CD4-positive, alpha-beta T cell treated with Interleukin-2 at 100 ng/mL for 4 hours (primary cell): ENCODE measurements at places on chromosomes 4 and X.

DNA sequence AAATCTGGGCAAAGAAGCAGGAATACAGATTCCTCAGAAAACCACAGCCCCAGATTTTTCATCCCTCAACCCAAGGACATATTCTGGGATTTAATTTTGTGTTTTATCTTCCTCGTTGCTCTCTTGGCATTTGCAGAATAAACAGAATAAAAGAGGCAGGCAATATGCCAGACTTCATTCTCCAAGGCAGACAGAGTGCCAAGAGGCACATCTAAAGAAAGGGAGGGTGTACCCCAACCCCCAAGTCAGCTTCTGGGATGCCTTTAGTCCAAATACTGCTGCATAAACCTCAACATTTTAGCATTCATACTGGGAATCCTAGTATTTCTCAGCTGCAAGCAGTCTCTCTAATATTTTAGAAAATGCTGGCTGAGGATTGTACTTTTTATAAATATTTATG, 629.2 kb downstream of the KLHL13 start:
- DNase-seq, result no peak

- no peak for DNase-seq
Measured at GRCh38 chrX:69197690-69198089, 32.4 kb upstream of the PJA1 start.

- no peak for DNase-seq
Measured at GRCh38 chrX:150219374-150220185, 143.5 kb upstream of the MAMLD1 start.

DNA sequence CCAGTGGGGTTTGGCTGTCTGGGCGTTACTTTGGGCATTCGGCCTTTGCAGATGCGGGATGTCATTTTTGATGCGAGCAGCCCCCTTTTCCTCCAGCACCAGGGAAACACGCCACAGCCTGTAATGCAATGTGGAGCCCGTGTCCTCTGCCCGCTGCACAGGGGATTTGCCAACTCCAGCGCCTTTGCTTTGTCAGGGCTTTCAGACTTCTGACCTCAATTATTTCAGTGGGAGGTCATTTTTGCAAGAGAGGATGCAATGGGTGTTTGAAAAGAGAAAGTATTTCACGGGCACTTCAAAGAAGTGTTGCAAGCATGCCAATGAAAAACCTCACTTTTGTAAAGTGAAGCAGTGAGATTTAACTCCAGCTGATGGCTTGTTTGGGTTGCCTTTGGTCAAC, 11.5 kb downstream of the CLCN4 start:
- no peak for DNase-seq

GRCh38 chr4:73525611-73526010, 44.1 kb downstream of the AFM start:
- DNase-seq, result no peak

- no peak for DNase-seq
Measured at GRCh38 chr4:18999595-18999994, 978.0 kb upstream of the LCORL start.

GRCh38 chr4:122826079-122826527, 528 bp upstream of the FGF2 start:
- DNase-seq, result no peak

- DNase-seq, result no peak
Measured at GRCh38 chrX:103624111-103624510, 4.7 kb upstream of the TCEAL1 start.

DNA sequence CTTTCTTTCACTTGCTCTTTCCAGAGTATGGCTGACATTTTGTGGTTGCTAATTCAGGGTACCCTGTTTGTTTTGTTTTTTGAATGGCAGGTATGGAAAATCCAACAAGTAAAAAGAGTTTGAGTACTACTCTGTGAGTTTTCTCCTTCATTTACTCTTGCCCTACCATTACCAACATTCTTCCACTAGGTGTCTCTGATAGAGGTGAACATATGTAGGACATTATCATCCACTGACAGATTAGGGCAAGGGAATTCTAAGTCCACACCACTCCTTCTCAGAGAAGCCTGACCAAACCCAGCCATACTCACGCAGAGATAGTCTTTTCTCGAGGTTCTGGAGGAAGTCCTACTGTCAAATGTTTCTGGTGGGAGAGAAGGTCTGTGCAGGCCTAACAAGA, 36.7 kb upstream of the HDAC8 start:
- no peak for DNase-seq

- no peak for DNase-seq
Measured at GRCh38 chr4:12701384-12701783, 782.8 kb downstream of the RAB28 start.

GRCh38 chr4:176791591-176792325, 964 bp downstream of the VEGFC start:
- DNase-seq, result no peak

- DNase-seq, result no peak
Measured at GRCh38 chrX:136585960-136586359, 53.9 kb downstream of the VGLL1 start.

GRCh38 chrX:97060020-97060419, 176.3 kb downstream of the RPA4 start:
- no peak for DNase-seq

DNA sequence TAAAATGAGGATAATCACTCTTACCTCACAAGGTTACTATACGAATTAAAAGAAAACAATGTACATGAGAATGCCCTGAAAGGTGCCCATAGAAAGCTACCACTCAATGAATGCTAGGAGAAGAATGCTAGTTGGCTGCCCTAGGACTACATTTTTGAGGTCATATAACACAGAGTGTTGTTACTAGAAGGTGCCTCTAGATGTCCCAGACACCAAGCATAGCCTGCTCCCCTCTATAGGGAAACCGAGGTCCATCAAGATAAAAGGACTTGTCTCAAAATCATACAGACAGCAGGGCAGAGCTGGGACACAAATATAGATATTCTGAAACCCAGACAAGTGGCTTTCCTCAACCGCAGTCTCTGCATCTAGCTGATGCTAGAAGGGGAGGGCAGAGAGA, 147.0 kb upstream of the ARHGEF9 start:
- no peak for DNase-seq

- no peak for DNase-seq
Measured at GRCh38 chr4:168879188-168879587, 130.9 kb downstream of the CBR4 start.

- no peak for DNase-seq
Measured at GRCh38 chr4:75107755-75108612, 175.1 kb downstream of the PARM1 start.

DNA sequence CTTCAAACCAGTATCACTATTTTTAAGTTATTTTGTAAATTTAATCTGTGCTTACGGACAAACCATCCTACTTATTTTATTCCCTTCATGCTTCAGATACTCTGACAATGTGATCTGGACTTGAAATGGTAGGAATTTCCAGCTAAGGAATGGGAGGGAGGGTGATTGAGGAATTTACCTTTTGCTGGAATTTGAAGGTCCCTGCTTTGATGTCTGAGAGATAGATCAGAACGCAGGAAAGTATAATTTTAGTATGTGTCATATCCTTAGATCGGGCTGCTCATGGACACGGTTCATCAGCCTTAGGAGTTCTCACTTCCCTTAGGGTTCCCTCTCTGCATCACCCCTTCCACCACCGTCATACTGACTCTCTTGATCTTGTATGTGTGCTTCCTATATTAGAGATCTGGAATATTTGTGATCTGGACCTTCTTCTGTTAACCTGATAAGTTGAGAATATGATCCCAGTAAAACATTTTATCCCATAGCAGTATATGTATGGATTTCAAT, 16.8 kb downstream of the OCRL start:
- DNase-seq, result no peak

GRCh38 chr4:47774079-47774478, 63.8 kb downstream of the CORIN start:
- no peak for DNase-seq

- no peak for DNase-seq
Measured at GRCh38 chr4:158788516-158788915, 19.7 kb downstream of the FNIP2 start.

DNA sequence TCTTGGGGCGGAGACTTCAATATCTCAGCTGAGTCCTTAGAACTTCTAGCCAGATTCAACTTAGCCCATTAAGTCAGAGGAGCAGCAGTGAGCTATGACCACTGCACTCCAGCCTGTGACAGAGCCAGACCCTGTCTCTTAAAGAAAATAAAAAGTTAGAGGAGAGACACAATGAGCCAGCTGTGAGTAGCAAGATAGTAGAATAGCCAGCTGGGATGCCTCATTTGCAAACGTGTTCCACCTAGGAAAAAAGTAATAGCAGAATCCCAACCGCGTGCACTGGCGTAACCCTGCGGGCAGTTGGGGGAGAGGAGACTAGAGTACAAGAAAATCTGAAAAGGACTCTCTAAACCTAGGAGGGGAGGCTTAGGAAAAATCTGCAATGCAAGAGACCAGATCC, 133.2 kb upstream of the ANXA3 start:
- DNase-seq, result no peak

DNA sequence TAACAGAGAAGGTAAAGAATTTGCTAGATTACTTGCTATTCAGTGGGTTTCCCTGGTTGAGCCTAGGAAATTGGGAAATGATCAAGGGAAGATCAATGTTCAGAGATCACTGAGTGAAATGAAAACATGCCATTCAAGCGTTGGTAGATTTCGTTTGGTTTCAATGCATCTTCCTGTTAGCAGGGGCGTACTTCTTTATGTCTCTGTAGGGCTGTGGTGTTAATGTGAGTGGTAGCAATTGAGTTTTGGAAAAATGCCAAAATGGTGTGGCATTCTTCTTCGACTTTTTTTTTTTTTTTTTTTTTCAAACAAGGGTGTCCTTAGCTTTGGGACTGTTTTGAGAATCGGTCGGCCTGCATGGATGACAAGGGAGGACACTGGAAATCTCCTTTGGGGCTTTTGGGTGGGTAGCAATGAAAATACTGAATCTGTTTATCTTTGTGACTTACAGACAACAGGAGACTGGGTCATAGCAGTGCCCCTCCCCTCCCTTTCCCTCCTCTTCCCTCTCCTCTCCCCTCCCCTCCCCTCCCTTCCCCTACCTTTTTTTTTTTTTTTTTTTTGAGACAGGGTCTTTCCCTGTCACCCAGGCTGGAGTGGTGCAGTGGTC, 50.4 kb downstream of the SPRY1 start:
- no peak for DNase-seq

DNA sequence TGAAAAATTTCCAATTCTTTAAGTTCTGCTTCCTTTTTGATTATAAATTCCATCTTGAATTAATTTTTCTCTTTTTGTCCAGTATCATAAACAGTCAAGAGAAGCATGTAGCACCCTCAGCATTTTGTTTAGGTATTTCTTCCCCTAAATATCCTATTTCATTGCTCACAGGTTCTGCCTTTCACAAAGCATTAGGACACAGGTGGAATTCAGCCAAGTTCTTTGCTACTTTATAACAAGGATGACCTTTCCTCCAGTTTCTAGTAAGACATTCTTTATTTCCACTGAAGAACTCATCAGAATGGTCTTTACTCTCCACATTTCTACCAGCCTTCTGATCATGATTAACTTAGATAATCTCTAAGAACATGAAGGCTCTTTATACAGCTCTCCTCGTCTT, 7.4 kb downstream of the SLC9B1 start:
- DNase-seq, result no peak
